ENCODE measurements at places on chromosomes 1 and 21.

- DNase-seq = peak; percentile 10
These were observed 3.2 kb downstream of the BTF3L4 start for GRCh38 chr1:52059321-52059720.

DNA sequence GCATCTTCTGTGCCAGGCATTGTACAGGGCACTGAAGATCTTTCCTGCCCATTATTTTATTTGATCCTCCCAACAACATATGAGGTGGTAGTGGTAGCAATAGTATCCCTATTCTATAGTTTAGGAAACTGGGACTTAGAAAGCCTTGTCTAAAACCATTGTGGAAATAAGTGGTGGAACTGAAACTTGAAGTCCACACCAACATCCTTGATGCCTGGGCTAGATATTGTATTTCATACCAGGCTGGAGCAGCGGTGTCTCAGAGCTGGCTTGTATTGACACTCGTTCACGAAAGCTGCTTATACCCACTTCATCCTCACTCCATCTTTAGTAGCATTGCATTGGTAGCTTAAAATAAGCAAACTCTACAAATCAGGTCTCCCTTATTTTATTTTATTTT lies 9.7 kb upstream of the CTSS start:
- DNase-seq = no peak

- no peak for DNase-seq
These were observed 36.4 kb downstream of the DNM3 start for GRCh38 chr1:171877701-171878100.

- no peak for DNase-seq
These were observed 7.1 kb downstream of the CHRNB2 start for GRCh38 chr1:154574716-154575115.

- DNase-seq = no peak
These were observed 800.3 kb downstream of the PLA2G4A start for GRCh38 chr1:187629075-187629474.

- DNase-seq = no peak
These were observed 40.1 kb downstream of the PTAFR start for GRCh38 chr1:28136169-28136921.

DNA sequence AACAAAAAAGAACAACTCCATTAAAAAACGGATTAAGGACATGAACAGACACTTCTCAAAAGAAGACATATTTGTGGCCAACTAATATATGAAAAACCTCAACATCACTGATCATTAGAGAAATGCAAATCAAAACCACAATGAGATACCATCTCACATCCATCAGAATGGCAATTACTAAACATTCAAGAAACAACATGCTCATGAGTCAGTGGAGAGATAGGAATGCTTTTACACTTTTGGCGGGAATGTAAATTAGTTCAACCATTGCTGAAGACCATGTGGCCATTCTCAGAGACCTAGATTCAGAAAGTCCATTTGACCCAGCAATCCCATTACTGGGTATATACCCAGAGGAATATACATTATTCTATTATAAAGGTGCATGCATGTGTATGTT lies 1442.6 kb upstream of the B3GALT2 start:
- no peak for DNase-seq

- peak; percentile 59 for DNase-seq
These were observed 98.9 kb downstream of the TNFSF18 start for GRCh38 chr1:172951730-172952365.

- DNase-seq = peak; percentile 83
These were observed 68.3 kb downstream of the DHRS3 start for GRCh38 chr1:12549460-12550349.

DNA sequence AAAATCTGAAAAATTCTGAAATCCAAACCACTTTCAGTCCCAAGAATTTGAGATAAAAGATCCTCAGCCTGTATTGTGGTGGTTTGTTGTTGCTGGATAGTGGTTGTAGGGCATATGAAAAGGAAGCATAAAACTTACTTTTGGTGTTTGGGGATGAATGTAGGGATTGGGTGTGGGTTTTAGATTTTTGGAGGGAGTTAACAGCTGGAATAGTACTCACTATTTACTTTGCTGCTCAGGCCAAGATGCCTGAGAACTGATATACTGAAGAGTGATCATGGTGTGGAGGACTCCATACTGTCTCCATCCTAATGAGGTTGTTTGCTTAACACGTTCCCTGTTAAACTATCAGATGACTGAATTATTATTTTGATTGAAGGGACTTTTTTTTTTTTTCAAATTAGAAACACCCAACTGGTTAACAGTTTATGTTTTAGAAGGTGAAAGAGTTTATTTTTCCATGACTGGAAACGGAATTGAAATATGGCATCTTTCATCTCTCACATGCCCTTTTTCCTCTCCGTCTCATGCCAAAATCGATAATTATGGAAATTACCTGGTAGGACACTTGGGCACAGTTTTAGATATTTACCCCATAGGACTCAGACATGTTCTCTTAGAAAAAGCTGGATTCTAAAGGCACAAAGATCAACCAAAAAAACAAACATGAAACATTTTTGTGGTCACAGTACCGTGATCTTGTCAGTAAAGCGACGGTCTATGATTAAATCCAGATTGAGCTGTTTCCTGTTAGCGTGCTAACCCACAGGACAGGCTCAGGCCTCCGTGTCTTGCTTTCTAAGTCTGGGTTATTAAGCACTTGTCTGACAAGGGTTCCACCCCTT lies 37.3 kb downstream of the RGL1 start:
- DNase-seq = peak; percentile 92

DNA sequence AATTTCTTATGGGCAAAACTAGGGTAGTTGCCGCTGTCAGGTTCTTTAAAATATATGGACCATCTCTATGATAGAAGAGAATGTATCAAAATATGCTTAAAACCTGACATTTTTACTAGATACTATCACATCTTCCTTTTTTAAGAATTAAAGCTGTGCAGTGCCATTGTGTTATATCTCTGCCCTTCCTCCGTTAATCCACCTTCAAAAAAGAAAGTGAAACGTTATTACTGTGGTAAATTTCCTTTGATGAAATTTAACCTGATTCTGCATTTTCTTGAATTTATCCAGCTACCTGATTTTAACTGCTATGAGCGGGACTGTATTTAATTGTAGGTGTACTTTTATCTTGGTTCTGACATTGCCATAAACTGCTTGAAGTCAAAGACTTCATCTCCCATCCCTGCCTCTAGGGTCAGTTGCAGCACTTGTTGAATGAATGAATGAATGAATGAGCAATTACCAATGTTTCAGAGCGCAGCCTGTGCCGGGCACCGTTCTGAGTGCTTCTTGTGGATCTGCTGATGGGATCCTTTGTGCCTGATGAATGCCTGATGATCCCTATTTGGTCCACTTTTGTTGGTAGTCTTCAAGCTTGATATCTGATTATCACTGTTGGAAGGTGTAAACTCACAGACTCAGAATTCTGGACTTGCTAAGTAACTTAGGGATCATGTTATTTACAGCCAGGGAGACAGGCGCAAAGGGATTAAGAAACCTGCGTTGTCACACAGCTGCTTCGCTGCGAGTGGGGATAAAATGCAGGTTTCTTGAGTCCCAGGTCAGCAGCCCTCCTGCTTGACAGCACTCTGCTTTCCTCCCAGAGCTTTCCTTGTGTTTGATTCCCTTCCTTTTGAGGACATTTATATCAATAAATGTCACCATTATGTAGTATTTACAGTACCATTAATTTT lies 30.1 kb downstream of the SMYD2 start:
- no peak for DNase-seq

DNA sequence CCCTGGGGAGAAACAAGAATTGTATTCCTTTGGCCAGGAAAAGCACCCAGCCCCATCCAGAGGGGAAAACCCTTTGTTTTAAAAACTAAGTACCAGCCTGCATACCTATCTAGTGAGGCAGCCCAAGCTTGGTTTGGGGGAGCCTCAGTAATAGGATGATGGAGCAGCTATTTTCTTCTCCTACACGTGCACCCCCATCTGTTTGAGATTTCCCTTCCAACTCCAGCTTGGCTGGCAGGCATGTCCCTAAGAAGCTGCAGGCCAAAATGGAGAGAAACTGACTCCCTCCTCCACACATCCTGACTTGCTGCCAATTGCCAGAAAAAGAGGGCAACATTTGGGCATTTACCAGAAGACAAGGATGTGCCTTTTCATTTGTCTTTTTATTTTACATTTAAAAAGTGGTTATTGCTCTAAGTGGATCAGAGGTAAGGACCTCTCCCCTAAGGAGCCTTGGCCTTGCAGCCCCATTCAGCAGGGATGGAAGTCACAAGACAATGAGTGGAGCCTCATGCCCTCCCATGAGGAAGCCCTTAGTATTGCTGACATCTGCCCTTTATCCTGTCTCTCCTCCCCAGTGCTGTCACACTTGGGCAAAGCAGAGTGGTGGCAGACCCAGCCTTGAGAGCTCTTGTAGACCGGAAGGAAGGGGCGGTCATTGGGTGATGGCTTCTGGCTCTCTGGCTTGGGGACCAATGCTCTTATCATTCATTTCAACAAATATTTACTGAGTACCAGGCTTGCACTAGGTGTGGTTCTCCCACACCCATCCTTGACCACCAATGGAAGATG lies 8.6 kb downstream of the FNDC5 start:
- no peak for DNase-seq

DNA sequence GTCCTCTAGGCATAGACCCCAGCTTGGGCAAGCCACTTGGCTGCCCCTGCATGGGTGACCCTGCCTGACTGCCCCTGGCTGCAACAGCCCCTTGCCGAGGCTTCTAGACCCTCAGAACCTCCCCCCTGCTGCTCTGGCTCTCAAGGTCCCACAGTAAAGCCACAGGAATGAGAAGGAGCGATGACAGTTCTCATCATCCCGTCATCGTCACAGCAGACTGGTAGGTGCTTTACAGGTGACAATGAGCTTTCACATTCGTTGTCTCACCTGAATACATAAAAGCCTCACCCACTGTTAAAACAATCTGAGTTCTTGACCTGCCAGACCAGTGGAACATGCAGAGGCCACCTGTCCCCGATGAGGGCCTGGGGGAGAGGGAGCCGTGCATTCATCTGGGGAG lies 36.0 kb upstream of the GPR157 start:
- no peak for DNase-seq

GRCh38 chr1:45405636-45406035 lies 65.4 kb upstream of the MUTYH start:
- DNase-seq = no peak

DNA sequence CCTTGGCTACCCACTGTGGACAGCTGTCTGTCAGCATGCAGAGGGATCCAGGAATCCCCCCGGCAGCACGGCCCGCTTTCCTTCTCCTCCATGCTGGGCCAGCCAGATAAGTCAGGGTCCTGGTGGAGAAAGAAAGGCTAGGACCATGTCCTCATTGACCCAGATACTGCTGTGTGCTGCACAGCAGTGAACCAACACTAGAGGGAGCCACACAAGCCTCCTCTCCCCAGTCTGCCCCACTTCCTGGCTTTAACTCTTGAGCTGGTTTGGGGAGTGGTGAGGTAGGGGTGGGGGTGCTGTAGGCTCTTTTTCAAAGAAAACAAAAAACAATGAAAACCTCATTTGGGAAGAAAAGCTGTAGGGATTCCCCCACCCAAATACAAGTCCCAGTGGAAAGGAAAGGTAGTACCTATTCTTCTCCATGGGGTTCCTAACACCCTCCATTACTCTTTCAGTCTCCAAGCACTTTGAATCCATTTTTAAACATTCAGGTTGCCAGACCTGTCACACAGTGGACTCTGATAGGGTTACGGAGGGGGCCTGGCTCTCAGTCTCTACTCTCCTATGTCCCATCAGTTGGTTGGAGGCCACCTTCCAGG lies 84.9 kb upstream of the CD1D start:
- DNase-seq = no peak

GRCh38 chr1:225651376-225651871 lies 1.5 kb downstream of the ENAH start:
- DNase-seq = no peak

- no peak for DNase-seq
These were observed 10.1 kb upstream of the LRRC38 start for GRCh38 chr1:13523780-13524477.

GRCh38 chr1:10419351-10419750 lies 10.9 kb upstream of the CENPS start:
- DNase-seq = no peak

- DNase-seq = no peak
These were observed 34.6 kb upstream of the HIVEP3 start for GRCh38 chr1:41953291-41953690.

GRCh38 chr21:34065027-34065426 lies 8.4 kb upstream of the MRPS6 start:
- DNase-seq = no peak

DNA sequence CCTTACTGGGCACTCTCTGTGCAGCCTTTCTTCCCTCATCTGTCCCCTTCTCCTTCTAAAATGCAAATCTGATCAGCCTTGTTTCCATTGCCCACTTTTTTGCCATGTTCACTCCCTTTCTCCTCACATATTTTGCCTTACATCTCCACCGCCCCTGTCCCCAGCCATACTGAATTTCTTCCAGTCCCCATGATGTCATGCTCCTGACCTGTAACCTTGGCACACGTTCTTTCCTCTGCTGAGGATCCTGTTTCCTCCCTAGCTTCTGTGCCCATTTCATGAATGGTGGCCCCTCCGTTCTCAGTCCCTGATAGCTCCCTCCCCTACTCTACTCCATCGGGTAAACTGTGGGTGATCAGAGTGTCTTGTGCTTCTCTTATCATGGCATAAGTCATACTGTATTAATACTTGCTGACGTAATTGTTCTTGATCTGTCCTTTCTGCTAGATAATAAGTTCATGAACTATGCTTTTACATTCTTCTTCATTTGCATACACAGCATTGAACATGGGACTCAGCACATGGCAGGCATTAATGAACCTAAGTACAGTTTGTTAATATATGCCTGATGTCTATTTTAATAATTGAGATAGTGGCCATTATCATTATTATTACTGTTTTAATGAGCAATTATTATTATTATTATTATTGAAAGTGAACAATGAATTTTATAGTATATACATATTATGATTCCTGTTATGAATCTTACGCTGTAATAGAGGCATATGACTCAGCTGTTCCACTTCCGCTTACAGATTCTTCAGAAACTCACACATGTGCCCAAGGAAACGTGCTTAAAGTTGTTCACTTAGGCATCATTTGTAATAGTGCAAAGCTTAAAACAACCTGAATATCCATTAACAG lies 28.5 kb downstream of the MAP3K21 start:
- no peak for DNase-seq

GRCh38 chr1:5108740-5109139 lies 454.3 kb downstream of the AJAP1 start:
- DNase-seq = no peak

- DNase-seq = no peak
These were observed 448 bp downstream of the G0S2 start for GRCh38 chr1:209675565-209676154.

GRCh38 chr1:10185759-10186158 lies 24.6 kb upstream of the KIF1B start:
- DNase-seq = no peak

- DNase-seq = no peak
These were observed 1.2 kb upstream of the CPT2 start for GRCh38 chr1:53195246-53196016.

GRCh38 chr1:78055565-78056132 lies 9.9 kb downstream of the GIPC2 start:
- DNase-seq = no peak

Data from skeletal muscle cell (primary cell).